ENCODE measurements at places on chromosomes 11 and 22. TPM values are rescaled to one million over a fixed set of nuclear protein-coding genes. Genes with fewer than 3 reads are reported as not detected.

DNA sequence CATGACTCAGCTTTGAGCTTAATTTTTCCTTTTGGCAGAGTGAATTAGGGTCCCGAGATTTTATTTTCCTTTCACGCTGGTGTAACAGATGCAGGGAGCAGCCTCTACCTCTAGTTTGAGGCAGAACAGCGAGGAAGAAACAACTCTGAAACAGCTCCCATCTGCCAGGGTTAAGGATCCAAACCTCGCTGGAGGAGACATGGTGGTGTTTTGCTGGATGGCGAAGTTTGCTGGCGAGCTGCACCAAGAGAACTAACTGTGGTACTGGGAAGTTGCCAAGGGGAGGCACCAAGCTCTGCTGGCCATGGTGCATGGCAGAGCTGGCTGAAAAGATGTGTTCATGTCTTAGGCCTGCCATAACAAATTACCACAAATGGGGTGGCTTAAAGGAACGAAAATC is 7.6 kb upstream of the ALKBH3 start:
- no peak overlapping the region for H3K27ac ChIP-seq
- H3K4me1 ChIP-seq, result peaks cover 4% of the 10 kb centered on the region
- DNase-seq, result no peak
- H3K27me3 ChIP-seq, result peaks cover 22% of the 10 kb centered on the region

DNA sequence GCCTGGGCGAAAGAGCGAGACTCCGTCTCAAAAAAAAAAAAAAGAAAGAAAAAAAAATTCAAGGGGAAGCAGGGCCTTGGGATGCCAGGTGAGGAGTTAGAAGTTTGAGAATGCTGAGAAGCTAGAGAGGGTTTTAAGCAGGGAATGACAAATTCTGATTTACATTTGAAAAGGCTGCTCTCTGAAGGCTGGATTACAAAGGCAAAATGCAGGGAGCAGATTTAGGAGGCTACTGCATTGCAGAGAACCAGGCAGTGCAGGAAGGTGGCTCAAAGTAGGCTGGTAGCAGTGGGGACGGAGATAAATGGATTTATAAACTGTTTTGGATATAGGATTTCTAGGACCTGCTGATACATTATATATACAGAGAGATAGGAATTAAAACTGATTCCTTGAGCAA is 66.6 kb downstream of the KCNC1 start:
- no peaks in the 10 kb centered on the region for H3K27me3 ChIP-seq
- no peak for DNase-seq
- H3K36me3 ChIP-seq, result no peaks in the 10 kb centered on the region
- no peaks in the 10 kb centered on the region for H3K4me1 ChIP-seq
- H3K27ac ChIP-seq, result no peak overlapping the region

DNA sequence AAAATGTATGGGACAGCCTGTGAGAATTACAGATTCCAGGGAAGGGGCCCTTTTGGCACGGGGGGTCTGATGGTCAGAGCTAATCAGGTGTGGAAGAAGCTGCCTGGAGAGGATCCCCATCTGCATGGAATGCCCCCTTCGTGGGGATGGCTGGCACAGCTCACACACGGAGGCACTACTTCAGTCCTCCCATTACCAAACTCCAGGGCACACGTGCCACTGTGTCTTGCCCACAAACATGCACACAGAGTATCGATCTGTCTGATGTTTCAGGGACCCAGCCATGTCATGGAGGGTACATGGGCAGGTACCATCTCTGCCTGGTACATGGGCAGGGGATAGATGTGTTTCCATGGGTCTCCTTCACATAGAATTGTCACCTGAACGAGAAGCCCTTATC is 14.7 kb downstream of the KCNQ1OT1 start:
- no peak overlapping the region for H3K27ac ChIP-seq
- H3K4me1 ChIP-seq, result peaks cover 14% of the 10 kb centered on the region
- no peaks in the 10 kb centered on the region for H3K36me3 ChIP-seq
- no peak for DNase-seq

SLC22A25 gene
- not detected for polyA plus RNA-seq

CHRM1 gene
- polyA plus RNA-seq, result not detected

DNA sequence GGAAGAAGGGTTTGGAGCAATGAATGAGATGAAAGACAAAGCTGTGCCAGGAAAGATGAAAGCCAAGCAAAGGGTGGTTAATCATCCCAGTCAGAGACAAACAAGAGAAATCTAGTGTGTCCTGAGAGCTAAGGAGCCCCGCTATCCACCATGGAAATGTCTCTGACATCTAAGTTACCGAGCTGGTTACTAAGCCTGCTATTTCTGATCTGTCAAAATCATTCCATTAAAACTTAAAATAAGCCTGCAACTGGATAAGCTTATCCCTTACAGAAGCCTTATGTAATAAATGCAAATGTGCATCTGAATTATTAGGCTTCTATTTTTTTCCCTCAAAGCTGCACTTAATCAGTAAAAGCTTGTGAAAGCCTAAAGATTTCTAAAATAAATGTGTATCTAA is 22.1 kb upstream of the SESN3 start:
- no peak overlapping the region for H3K4me3 ChIP-seq
- peak overlapping the region; percentile 90 for H3K27ac ChIP-seq
- no peak for DNase-seq

GRCh38 chr22:28369854-28370253 is 309.8 kb downstream of the TTC28 start:
- no peak overlapping the region for H3K27ac ChIP-seq
- H3K4me1 ChIP-seq, result no peaks in the 10 kb centered on the region
- no peak overlapping the region for H3K4me3 ChIP-seq
- H3K27me3 ChIP-seq, result peaks cover 3% of the 10 kb centered on the region
- no peak for DNase-seq
- no peaks in the 10 kb centered on the region for H3K36me3 ChIP-seq

DNA sequence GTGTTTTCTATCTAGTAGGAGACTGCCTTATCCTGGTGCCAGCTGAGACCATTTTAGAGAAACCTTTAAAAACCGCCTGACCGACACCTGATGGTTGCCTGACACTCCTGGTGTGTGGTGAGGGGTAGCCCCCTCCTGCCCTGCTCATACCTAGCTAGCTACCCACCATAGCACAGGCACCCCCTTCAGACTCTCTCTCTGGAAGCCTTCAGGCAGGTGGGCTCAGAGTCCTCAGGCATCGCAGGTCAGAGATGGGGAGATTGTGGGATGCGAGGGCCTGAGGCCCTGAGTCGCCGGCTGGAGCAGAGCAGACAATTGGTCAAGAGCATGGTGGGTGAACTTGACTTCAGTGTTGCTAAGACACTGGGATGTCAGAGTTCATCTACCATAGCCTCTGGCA is 424.6 kb downstream of the BRD1 start:
- DNase-seq, result no peak
- H3K27ac ChIP-seq, result no peak overlapping the region
- no peak overlapping the region for H3K4me3 ChIP-seq
- no peaks in the 10 kb centered on the region for H3K36me3 ChIP-seq
- H3K4me1 ChIP-seq, result no peaks in the 10 kb centered on the region

- H3K27ac ChIP-seq, result no peak overlapping the region
- no peaks in the 10 kb centered on the region for H3K36me3 ChIP-seq
Measured at GRCh38 chr22:22827187-22827939, 60.3 kb upstream of the IGLL5 start.

DNA sequence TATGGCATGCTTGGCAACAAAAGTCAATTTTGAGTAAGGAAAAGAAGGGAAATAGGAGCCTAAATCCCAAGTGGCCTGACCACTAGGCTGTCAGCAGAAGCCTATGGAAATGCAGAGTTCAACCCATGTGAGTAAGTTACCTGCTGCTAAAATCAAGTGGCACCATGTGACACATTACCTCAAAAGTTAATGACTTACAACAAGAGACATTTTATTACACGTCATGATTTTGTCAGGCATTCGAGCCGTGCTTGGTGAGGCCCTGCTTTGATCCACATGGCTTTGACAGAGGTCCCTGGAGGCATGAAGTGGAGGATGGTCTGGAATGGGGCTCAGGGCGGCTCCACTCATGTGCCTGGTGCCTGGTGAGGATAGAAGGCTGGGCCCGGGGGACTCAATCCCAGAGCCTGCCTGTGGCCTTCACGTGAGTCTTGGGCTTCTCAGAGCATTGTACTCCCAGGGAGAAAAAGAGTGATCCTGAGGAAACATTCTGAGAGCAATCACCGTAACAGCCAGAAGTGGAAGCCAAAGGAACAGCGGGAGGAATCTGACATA is 339.1 kb upstream of the B3GAT1 start:
- H3K27me3 ChIP-seq, result no peaks in the 10 kb centered on the region
- H3K4me1 ChIP-seq, result no peaks in the 10 kb centered on the region
- no peaks in the 10 kb centered on the region for H3K36me3 ChIP-seq
- no peak overlapping the region for H3K27ac ChIP-seq

DNA sequence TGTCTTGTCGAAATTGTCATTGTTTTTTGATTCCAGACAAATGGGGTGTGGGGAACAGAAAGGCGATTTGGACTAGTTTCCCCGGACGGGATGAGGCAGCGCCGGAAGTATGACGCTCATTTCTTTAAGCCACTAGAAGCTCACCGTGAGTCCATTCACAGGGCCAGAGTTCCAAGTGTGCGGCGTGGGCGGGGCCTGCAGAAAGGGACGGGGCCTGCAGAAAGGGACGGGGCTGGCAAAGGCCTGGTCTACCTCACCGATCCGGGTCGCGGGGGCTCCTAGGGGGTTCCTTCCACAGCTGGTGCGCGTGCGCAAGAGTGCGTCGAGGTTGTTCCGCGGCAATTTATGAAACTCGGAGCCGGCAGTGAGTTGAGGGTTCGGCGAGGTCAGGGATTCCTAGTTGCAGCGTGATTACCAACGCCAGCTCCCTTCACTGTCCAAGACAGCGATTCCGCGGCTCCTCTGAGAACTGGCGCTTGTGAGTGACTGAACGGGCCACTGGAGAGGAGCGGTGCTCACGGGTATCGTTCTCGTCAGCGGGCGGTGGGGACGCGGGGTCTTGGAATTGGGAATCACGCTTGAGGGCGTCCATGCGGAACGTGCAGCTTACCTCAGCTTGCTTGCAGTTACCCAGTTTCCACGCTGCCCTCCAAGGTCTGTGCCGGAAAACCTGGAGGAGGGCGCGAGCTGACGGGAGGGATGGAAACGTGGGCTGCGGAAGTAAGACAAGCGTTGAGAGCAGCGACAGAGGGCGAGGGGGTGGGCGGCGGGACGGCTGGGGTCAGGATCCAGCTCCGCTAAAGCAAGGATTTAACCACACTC is at the start of gene ZNF215:
Gene ZNF215, plus strand, starts transcription at position 219 of the 822 bp plus-strand sequence. CDS start 5,847 bp downstream, outside the sequence.
- peak; percentile 32 for DNase-seq
- peaks cover 19% of the 10 kb centered on the region for H3K4me1 ChIP-seq
- peak within 1 kb of the TSS; percentile 25 for H3K27ac ChIP-seq
- H3K27me3 ChIP-seq, result no peaks in the 10 kb centered on the region
- H3K36me3 ChIP-seq, result no peaks in the 10 kb centered on the region

- DNase-seq, result no peak
- H3K4me3 ChIP-seq, result no peak overlapping the region
- no peaks in the 10 kb centered on the region for H3K36me3 ChIP-seq
- no peaks in the 10 kb centered on the region for H3K27me3 ChIP-seq
Measured at GRCh38 chr22:43441751-43442150, 29.9 kb downstream of the MPPED1 start.

DNA sequence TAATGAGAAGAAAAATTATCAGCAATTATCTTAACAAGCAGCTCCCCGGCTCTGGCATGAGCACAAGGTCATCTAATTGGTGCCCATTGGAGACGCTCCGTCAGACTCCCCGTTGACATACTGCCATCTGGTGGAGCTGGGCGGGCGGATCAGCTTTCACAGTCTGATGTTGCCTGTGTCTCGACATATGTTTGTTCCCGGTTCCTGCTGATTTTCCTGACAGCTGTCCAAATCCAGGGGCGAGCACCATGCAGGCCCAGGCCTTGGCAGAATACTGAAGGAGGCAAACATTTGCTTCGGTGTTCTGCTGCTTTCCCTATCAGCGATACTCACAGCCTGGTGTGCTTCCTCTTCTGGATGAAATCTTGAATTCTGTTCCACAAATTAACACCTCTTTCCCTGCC is 43.8 kb upstream of the BARX2 start:
- H3K4me3 ChIP-seq, result no peak overlapping the region
- no peaks in the 10 kb centered on the region for H3K4me1 ChIP-seq
- no peak overlapping the region for H3K27ac ChIP-seq

GRCh38 chr11:95444309-95445241 is 213.6 kb upstream of the SESN3 start:
- no peaks in the 10 kb centered on the region for H3K36me3 ChIP-seq
- no peak overlapping the region for H3K27ac ChIP-seq
- H3K4me3 ChIP-seq, result no peak overlapping the region
- no peak for DNase-seq
- H3K27me3 ChIP-seq, result no peaks in the 10 kb centered on the region

DNA sequence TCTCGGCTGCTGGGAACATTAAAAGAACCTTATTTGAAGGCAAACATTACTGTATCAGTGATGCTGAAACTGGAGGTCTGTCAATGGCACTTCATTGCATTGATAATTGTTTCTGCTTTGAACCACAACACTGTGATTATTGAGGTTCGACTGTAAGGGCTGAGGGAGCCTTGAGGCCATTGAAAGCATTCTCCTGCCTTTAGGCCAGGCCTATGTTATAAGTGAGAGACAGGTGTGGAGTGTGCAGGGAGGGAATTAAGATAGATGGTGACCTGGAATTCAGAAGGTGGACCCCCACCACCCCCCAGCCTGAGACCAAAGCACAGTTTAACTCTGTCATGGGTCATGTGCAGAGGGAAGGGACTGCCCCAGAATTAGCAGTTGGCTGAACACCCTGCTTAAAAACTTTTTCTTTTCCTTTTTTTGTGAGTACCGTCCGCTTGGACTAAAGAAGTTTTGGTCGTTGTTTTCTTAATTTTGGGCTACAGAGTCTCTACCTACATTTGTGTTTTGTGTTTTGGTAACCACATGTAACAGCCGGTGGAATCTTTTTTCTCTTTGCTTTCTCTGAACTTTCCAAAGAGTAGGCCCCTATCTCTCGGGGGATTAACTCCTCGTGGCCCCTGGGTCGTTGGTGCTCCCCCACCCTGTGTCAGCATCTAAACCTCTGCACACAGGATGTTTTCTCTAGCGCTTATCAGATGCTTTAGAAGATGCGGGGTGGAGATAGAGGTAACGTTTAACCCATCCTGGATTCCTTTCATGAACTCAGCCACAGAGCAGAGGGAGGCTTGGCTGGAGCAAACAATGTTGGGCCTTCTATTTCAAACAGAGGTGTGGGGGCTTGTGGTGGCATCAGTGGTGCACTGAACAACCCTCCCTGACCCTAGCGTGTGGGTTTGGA is 43.7 kb downstream of the ZBTB16 start:
- peaks cover 16% of the 10 kb centered on the region for H3K4me1 ChIP-seq
- peak overlapping the region; percentile 2 for H3K27ac ChIP-seq
- peak; percentile 29 for DNase-seq
- no peaks in the 10 kb centered on the region for H3K36me3 ChIP-seq

GAS2L1 gene
- 0.36 TPM for polyA plus RNA-seq

PLEKHB1 gene
- 5.7 TPM for polyA plus RNA-seq

- no peaks in the 10 kb centered on the region for H3K27me3 ChIP-seq
- no peaks in the 10 kb centered on the region for H3K36me3 ChIP-seq
- H3K4me1 ChIP-seq, result peaks cover 17% of the 10 kb centered on the region
- DNase-seq, result no peak
- no peak overlapping the region for H3K27ac ChIP-seq
Measured at GRCh38 chr11:17229481-17230152, 21.8 kb upstream of the PIK3C2A start.

All from B cell (primary cell).